GM18507 (cell line): ENCODE measurements at places on chromosomes 3 and 15.

GRCh38 chr3:170056710-170057454 lies 19.1 kb downstream of the GPR160 start:
- DNase-seq, result peak; percentile 54

GRCh38 chr15:86663979-86664378 lies 584.3 kb downstream of the AGBL1 start:
- DNase-seq, result no peak

GRCh38 chr15:60752973-60753720 lies 274.2 kb upstream of the ICE2 start:
- no peak for DNase-seq

DNA sequence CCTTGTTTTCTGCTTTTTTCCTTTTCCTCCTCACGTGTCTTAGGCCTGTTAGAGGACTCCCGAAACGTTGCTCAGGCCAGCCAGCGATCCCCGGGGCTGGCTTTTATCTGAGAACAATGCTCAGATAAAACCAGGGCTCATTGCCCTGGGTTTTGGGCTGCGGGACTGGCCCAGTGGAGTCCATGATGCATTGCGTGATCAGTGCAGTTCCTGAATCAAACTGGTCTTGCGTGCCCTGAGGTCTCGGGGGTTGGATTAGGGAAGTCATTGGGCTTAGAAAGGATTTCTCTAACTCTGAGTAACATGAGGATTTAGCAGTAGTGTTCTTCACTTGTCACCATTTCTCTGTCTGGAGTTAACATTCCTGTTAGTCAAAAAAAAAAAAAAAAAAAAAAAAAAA lies 66.3 kb downstream of the CCR1 start:
- no peak for DNase-seq

DNA sequence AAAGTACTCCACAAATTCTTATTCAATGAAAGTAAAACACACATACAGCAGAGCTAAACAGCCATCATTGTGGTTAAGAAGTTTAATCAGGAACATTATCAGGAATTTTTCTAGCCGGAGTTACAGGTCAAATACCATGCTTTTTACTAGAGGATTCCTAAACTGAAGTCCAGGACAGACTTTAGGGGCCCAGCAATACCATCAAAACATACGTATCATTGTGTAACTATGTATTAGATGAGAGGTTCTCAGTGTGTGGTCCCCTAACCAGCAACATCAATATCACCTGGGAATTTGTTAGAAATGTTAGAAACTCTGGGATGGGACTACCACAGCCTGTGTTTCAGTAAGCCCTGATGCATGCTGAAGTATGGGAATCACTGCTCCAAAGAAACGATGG lies 404.2 kb upstream of the IL12A start:
- DNase-seq, result no peak

DNA sequence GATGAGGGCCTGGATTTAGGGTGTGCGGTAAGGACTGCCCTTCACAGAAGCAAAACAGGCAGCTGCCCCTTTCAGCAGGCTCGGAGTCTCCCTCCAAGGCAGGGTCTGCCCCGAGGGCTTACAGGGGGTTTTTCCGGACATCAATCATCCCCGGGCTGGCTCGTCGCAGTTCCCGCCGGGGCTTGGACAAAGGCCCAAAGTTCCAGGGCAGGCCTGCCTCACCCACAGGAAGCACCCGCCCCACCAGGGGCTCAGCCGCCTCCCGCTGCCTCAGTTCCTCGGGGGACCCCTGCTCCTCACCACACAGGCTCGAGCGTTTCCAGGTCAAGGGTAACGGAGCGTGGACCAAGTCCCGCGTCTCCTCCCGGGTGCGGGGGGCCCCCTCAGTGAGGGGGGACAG lies 27.0 kb downstream of the KIF7 start:
- DNase-seq, result no peak

DNA sequence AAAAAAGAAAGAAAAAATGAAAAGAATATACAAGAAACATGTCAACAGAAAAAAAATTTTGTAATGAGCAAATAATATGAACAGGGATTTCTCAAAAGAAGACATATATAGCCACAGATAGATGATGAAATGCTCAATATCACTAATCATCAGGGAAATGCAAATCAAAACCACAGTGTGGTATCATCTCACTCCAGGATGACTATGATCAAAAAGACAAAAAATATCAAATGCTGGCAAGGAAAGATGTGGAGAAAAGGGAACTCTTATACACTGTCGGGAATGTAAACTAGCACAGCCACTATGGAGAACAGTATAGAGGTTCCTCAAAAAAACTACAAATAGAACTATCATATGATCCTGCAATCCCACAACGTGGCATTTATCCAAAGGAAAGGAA lies 94.1 kb downstream of the C3orf70 start:
- no peak for DNase-seq

DNA sequence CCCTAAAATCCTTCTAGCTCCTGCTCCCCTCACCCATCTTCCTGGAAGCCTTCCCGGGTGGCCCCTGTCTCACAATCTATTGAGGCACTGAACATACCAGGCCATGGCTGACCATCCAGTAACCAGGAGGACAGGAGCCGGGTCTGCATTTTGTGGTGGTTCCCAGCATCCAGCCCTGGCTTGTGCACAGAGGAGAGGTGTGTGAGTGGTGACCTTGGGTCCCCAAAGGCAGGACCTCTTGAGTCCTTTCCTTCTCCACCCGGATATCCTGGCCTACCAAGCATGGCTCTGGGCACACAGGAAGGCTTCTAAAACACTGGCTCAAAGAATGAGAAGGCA lies 7.8 kb downstream of the CSK start:
- DNase-seq, result no peak

GRCh38 chr3:194270627-194271459 lies 80.3 kb downstream of the CPN2 start:
- no peak for DNase-seq

GRCh38 chr3:87035339-87035738 lies 44.4 kb upstream of the VGLL3 start:
- no peak for DNase-seq

GRCh38 chr15:85860394-85861161 lies 65.9 kb upstream of the KLHL25 start:
- DNase-seq, result no peak

- no peak for DNase-seq
Observed at GRCh38 chr3:25000971-25001591, 427.0 kb upstream of the RARB start.

GRCh38 chr3:141410846-141411245 lies 42.5 kb downstream of the ZBTB38 start:
- DNase-seq, result no peak

GRCh38 chr3:185555860-185556347 lies 3.5 kb upstream of the LIPH start:
- DNase-seq, result no peak

- DNase-seq, result no peak
Observed at GRCh38 chr15:27272427-27272826, 301.4 kb downstream of the GABRG3 start.

DNA sequence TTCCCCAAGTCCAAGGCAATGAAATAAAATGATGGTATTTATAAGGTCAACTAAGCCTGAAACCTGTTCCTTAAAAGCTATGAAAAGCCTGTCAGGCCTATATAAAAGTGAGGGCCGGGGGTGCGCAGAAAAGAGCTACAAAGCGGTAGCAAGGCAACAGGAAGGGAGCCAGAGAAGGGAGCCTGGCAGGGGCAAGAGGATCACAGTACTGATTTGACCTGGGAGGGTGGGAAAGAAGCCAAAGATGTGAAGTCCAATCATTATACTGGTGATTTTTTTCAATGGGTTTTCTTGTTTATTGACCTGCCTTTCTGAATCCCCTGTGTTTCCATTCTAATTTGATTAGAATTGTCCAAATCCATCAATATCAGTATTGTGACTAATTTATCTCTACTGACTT lies 64.3 kb upstream of the STT3B start:
- DNase-seq, result no peak

DNA sequence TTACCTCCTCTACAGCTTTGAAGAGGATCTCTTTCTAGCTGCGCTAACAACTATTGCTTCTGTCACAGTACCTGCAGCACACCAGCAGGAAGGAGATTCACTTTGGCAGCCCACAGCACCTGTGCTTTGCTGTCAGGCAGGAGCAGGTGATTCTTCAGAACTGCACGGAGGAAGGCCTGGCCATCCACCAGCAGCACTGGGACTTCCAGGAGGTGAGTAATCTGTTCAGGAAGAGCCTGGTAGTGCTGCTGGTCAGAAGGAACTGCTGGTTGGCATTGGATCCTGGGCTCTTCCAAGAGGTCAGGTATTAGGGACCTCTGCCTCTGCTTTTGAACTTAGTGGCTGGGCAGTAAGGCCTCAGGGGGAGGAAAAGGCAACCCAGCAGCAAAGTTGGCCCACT lies 42.2 kb downstream of the DPH3 start:
- DNase-seq, result no peak

DNA sequence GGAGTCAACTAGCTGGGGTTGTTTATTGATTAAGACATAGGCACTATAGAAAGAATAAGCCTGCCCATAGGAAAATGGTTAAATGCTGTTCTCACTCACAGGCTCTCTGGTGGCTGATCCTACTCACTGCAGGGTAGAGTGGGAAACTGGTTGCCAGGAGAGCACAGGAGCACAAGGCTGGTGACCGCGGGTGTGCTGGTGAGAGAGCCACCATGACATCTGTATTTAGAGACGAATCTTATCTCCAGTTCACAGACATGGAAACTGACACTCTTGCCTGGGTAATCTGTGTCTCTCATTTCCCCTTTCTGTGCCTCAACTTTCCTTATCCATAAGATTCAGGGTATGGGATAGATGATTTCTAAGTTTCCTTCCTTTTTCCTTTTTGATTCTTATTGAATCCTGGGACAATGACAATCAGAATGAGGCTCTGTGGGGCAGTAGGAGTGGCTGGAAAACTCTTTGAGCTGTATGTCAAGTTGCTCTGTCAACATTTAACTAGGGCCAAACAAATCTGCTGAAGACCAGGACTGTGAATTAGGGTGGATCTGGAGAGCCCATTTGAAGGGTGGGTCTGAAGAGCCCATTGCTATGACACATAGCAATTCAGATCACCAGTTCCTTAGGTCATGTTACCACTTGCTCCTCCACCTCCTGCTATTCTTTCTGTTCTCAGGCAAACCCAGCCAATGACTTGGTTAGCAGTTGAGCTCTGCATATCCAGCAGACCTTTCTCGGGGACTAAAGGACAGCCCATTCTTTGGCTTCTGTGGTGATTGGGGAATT lies 286.1 kb upstream of the TBL1XR1 start:
- no peak for DNase-seq

DNA sequence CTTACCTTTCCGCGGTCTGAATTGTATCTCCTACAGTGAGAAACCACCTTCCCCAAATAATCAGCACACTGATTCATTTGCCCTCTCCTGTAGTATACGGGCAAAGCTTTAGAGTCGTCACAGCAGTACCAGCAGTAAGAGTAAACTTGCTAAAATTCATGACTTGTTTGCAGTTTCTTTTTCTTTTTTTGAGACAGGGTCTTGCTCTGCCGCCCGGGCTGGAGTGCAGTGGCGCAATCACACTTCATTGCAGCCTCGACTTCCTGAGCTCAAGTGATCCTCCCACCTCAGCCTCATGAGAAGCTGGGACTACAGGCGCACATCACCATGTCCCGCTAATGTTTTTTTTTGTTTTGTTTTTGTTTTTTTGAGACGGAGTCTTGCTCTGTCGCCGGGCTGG lies 11.9 kb downstream of the SCAMP5 start:
- no peak for DNase-seq

GRCh38 chr3:49812916-49813496 lies 747 bp downstream of the UBA7 start:
- DNase-seq, result no peak

GRCh38 chr15:79886124-79886523 lies 10.7 kb downstream of the MTHFS start:
- DNase-seq, result no peak

DNA sequence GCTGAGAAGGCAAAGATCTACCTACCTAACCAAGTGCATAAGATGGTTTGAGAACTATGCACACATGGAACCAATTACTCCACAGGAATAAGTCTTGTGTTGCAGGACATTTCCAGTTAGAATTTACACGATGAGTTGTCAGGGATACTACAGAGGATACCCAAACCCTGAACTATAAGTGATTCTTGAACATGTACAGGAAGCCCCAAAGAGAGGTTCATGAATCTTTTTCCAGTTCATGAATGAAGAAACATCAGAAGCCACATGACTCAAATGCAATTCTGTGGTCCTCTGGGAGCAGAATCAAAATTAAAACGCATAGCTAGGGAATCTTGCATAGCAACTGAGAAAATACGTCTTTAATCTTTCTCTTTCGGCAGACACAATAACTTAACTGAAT lies 114.1 kb upstream of the LMCD1 start:
- no peak for DNase-seq

- DNase-seq, result no peak
Observed at GRCh38 chr3:54366839-54367238, 244.5 kb downstream of the CACNA2D3 start.

- no peak for DNase-seq
Observed at GRCh38 chr3:170826047-170826446, 43.9 kb downstream of the RPL22L1 start.

DNA sequence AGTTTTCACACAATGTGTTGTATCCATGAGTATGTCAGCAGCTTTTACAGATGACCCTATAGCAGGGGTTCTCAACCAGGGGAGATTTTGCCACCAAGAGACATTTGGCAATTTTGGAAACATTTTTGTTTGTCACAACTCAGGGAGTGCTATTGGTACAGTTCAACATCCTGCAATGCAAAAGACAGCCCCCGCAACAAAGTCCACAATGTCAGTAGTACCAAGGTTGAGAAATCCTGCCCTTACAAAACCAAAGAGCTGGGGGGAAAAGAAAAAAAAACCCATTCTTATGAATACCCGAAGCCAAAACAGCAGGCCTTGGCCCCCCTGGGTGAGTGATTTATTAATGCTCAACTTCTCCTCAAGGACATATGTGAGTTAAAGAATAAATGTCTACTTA lies 99.1 kb downstream of the LARS2 start:
- no peak for DNase-seq

- no peak for DNase-seq
Observed at GRCh38 chr3:177760803-177761202, 563.5 kb upstream of the TBL1XR1 start.

DNA sequence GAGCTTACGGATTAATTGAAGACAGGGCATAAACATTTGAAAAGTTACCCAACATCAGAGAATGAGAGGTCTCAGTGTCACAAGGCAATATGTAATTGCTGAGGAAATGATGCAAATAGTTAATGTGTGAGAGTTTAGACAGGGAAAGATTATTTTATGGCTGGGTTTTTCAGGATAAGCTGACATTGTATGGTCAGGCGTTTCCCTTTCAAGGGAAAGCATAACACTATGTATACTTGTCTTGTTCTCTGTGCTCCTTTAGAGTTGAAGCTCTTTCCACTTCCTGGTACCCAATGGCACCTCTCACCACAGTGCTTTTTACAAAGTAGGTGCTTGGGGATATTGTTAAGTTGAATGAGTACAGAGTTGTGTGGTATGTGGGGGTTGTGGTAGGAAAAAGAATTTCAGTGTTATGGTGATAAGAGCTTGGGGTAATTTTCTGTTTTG lies 19.9 kb downstream of the IQGAP1 start:
- no peak for DNase-seq

- DNase-seq, result no peak
Observed at GRCh38 chr15:71111950-71112349, 3.3 kb upstream of the THSD4 start.

DNA sequence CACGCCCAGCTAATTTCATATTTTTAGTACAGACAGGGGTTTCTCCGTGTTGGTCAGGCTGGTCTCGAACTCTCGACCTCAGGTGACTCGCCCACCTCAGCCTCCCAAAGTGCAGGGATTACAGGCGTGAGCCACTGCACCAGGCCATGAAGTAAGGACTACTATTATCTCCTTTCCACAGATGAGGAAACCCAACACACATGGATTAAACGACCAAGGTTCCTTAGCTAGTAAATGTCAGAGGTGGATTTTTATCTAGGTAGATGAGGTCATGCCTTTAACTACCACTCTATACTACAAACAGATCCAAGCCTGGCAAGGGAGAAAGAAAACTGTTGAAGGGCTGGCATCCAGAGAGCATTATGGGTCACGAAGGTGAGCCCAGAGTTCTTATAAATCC lies 15.5 kb upstream of the TBL1XR1 start:
- no peak for DNase-seq
